ENCODE measurements at places on chromosomes 12 and 14.

- DNase-seq: no peak
Measured at GRCh38 chr12:126830778-126831680, 1435.9 kb upstream of the TMEM132C start.

- DNase-seq: no peak
Measured at GRCh38 chr12:6773590-6774351, 1.5 kb downstream of the LAG3 start.

DNA sequence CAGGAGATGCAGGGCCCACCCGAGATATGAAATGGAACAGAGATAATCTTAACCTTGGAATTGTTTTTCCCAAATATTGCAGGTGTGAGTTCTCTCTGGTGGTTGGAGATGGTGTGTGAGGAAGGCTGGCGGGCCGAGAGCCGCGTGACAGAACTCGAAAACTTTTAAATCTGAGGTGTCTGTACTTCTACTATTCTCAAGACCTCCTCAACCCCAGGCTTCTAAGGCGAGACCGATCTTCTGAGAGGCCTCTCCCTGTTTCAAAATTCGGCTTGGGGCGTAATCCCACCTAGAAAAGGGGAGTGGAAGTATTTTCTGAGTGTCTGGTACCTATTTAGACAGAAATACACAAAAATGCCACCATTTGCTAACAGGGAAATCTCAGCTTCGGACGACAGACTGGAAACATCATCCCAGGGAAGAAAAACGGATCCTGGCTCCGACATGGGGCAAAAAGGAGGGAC is 611 bp downstream of the SARNP start:
- no peak for DNase-seq

- no peak for DNase-seq
Measured at GRCh38 chr12:106265116-106265515, 17.3 kb upstream of the CKAP4 start.

- DNase-seq: peak; percentile 26
Measured at GRCh38 chr12:4849115-4849541, 60.6 kb upstream of the KCNA1 start.

- DNase-seq: no peak
Measured at GRCh38 chr12:124420041-124420995, 125.4 kb downstream of the RFLNA start.

DNA sequence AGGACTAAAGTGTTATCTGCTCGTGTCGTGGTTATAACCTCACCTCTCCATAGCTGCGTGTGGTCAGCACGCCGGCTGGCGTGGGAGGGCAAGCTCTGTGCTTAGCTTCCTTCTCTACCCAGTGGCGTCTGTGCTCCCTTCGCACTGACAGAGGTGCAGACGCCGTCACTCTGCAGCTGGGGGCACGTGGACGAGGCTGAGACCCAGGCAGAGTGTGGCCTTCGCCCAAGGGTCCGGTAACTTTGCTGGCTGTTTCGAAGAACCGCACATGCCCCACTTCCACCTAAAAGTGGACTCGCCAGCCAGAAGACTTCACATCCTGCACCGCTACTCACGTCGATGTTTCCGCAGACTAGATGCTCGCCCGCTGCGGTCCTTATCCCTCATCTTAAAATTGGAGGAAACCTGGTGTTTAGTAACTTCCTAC is 35.9 kb upstream of the DYNC1H1 start:
- no peak for DNase-seq

- no peak for DNase-seq
Measured at GRCh38 chr14:35352274-35353233, 52.0 kb downstream of the NFKBIA start.

- DNase-seq: no peak
Measured at GRCh38 chr12:47080725-47081502, 1.2 kb upstream of the AMIGO2 start.

DNA sequence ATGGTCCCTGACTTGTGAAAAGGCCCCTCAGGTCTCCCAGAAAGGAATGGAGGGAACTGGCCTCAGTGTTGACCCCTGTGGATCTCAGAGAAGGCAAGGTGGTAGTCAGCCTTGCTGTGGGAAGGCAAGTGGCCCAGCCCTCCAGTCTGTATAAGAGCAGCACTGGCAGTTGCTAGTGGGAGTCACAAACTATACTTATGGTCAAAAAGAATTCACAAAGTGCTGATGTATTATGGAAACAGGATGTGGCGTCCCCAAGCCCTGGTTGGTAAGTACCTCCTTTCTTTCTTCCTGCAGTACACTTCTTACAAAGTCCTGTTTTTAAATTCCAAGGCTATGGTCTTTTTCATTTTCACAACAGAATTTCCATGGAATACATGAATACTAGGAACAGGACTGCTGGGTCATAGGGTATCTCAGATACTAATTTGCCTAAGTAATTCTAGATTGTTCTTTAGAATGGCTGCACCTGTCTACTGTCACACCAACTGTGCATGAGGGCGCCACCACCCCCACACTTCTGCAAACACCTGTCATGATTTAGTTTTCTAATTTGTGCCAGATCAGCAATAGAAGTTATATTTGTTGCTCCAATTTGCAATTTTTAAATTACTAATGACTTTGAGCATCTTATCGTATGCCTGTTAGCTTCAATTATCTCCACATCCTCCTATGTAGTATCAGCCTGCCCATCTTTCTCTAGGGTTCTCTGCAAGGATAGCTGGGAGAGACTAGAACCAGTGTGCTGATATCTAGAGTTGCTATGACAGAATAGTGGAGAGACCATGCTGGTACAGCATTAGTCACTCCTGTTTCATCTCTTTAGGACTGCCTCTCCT is 40.7 kb upstream of the TMEM263 start:
- DNase-seq: no peak

All from NCI-H1694 (cell line).